ENCODE measurements at places on chromosomes 7 and 10.

- DNase-seq: no peak
Measured at GRCh38 chr10:60185421-60185820, 204.3 kb downstream of the ANK3 start.

DNA sequence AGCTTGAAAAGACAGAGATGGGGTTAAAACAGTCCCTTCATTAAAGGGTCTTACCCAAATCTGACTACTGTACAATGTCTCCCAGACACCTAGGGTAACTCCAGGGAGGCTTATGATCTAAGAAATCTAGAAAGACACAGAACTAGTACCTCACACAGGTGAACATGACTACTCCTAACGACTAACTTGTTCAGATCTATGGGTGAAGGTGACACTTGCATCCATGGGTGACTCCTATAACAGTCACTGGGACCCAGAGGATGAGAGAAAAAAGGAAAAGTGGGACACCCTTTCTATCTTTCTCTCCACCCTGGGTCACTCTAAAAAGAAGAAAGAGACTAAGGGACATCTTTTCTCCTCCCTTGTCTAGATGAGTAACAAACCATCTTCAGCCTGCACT lies 19.2 kb downstream of the AKR1C8 start:
- DNase-seq: no peak

GRCh38 chr7:112334366-112334765 lies 115.9 kb upstream of the IFRD1 start:
- no peak for DNase-seq

DNA sequence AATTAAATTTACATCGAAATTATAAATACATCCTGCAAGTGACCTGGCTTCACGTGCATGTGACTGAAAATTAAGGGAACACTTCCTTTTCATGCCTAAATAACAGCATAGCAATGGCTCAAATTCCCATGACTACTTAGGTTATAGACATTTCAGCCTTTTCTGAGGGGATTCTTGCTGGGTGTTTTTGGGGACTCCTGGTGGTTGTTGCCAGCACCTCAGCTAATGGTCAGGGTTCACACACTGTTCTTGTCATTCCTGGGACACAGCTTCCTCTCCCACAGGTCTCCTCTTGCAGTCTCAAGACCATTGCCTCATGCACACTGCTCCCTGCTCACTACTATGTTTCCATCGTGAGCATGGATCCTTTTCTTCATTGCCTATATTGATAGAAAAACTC lies 148.9 kb upstream of the GLI3 start:
- no peak for DNase-seq

DNA sequence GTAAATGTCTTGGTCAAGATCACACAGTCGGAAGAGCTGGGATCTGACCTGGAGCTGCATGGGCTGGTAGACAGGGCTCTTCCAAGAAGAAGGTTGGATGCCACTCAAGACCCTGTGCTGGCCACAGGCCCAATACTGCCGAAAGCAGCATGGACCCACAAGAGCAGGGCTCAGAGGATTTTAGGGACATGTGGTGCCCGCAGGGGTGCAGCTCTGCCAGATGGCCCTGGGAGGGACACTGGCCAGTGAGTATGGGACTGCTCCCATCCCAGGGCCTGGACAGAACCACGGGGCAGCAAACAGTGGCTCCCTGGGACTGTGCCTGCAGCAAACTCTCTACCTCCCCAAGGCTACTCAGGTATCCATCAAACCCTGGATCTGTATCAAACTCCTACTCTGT lies 12.4 kb downstream of the MAT1A start:
- DNase-seq: no peak

- no peak for DNase-seq
Measured at GRCh38 chr7:16344927-16345326, 76.4 kb downstream of the CRPPA start.
